ENCODE measurements at places on chromosomes 7 and 10. TPM values are rescaled to one million over a fixed set of nuclear protein-coding genes. Genes with fewer than 3 reads are reported as not detected.

DNA sequence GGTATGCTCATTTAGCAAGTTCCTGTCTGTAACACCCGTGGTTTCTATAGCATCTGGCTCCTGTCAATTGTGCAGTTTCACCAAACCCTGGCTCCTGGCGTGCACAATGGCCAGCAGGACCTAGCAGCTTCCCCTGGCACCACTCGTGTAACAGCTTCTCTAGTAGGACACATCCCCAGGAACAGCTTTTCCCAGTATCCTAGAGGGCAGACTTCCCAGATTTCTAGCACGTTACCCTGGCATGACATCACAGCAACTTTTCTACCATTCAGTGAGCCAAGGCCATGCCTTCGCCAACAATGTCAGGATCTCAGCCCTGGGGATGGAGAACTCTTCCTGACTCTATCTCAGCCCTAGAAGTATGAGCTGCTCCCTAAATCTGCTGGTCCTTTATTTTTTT is 6.5 kb downstream of the YME1L1 start:
- DNase-seq, result no peak
- H3K36me3 ChIP-seq, result peaks cover 63% of the 10 kb centered on the region
- H3K4me3 ChIP-seq, result no peak overlapping the region

The LRRC4 gene
- 0.45 TPM for total RNA-seq

DNA sequence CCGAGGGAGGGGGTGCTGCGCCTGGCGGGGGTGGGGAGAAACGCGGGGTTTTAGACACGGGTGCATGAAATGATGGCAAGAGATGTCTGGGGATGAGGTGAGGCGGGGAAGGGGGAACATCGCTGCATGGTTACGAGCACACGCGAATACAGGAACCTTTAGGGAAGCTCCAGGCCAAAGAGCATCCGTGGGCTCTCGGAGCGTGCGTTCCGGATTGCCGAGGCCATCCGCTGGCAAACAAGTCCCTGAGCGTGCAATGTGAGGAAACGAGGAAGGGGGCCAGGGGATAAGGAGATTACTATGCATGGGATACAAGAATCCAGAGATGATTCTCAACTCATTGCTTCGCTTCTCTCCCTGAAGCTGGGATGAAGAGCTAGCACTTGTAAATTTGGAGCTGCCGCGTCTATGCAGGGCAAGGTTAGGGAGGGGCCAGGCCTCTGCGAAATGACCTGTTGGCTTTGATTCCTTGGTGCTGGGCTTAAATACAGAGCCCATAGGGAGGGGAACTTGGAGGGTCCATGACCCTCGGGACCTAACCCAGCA is 520 bp upstream of the WNT2 start:
- H3K36me3 ChIP-seq, result no peaks in the 10 kb centered on the region
- no peak for DNase-seq
- peaks cover 63% of the 10 kb centered on the region for H3K27me3 ChIP-seq
- peaks cover 24% of the 10 kb centered on the region for H3K4me1 ChIP-seq
- peak overlapping the region; percentile 48 for H3K4me3 ChIP-seq

DNA sequence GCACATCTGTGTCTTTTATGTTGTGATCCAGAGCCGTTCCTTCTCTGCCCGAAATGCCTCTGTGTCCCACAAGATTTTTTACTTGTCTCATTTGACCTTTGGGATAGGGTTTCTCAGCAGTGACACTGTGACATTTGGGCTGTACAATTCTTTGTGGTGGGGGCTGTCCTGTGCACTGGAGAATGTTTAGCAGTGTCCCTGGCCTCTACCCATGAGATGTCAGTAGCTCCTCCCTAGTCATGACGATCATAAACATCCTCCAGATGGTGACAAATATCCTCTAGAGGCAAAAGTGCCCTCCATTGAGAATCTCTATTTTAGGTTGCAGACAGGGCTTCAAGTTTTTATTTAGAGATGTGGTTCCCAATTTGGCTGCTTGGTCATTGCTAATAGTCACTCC is 91.3 kb downstream of the PPP1R17 start:
- H3K4me3 ChIP-seq, result no peak overlapping the region
- no peak for DNase-seq
- no peaks in the 10 kb centered on the region for H3K27me3 ChIP-seq
- H3K4me1 ChIP-seq, result peaks cover 8% of the 10 kb centered on the region
- no peak overlapping the region for H3K27ac ChIP-seq

GRCh38 chr10:113528876-113529275 is 24.0 kb upstream of the HABP2 start:
- H3K27me3 ChIP-seq, result peaks cover 4% of the 10 kb centered on the region
- no peak for DNase-seq
- H3K36me3 ChIP-seq, result no peaks in the 10 kb centered on the region
- H3K27ac ChIP-seq, result no peak overlapping the region
- H3K4me3 ChIP-seq, result no peak overlapping the region
- H3K4me1 ChIP-seq, result peaks cover 11% of the 10 kb centered on the region

The NPSR1 gene
- total RNA-seq, result not detected

DNA sequence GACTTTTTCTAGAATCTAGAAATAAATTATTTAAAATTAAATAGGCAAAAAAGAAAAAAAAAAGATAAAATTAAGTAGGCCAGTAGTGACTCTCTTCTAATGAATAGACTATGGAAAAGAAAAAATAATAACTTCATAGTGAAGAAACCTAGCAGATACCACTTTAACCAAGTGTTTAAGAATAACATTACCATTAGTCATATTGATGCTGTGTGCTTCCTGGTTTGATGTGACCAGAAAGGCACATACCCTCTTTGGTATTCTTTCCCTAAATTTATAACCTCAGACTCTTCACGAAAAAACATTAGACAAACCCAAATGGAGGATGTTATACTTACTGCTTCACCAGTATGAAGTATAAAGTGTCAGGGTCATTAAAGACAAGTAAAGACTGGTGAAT is 42.6 kb downstream of the KIF20B start:
- no peak overlapping the region for H3K4me3 ChIP-seq
- H3K36me3 ChIP-seq, result peaks cover 20% of the 10 kb centered on the region
- H3K4me1 ChIP-seq, result no peaks in the 10 kb centered on the region
- DNase-seq, result no peak
- no peaks in the 10 kb centered on the region for H3K27me3 ChIP-seq

The COX19 gene
- total RNA-seq, result 14.2 TPM

- DNase-seq, result no peak
- no peaks in the 10 kb centered on the region for H3K27me3 ChIP-seq
- H3K4me1 ChIP-seq, result no peaks in the 10 kb centered on the region
- H3K36me3 ChIP-seq, result no peaks in the 10 kb centered on the region
- H3K27ac ChIP-seq, result no peak overlapping the region
These were observed 30.3 kb downstream of the TFPI2 start for GRCh38 chr7:93860261-93860660.

- H3K4me1 ChIP-seq, result peaks cover 6% of the 10 kb centered on the region
- no peaks in the 10 kb centered on the region for H3K36me3 ChIP-seq
- H3K4me3 ChIP-seq, result peak overlapping the region; percentile 74
These were observed 843 bp downstream of the CFAP70 start for GRCh38 chr10:73357821-73358220.

DNA sequence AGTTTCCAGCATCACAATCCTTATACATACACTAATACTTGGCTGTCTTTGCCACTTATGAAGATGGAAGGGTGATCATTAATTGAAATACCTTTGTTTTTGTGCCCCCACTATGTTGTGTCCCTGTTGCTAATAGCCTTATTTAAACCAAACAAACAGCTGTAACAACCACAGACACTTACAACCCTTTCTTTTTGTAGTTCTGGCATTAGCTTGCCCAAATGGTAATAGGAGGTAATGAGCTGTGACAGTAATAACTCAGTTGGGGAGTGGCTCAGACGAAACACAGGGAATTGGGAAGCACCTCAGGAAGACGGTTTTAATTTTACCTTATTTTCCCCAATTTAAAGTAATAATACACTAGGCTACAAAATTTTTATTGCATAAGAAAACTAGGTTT is 83.4 kb downstream of the MDFIC start:
- no peaks in the 10 kb centered on the region for H3K27me3 ChIP-seq
- peaks cover 30% of the 10 kb centered on the region for H3K4me1 ChIP-seq
- H3K4me3 ChIP-seq, result no peak overlapping the region

DNA sequence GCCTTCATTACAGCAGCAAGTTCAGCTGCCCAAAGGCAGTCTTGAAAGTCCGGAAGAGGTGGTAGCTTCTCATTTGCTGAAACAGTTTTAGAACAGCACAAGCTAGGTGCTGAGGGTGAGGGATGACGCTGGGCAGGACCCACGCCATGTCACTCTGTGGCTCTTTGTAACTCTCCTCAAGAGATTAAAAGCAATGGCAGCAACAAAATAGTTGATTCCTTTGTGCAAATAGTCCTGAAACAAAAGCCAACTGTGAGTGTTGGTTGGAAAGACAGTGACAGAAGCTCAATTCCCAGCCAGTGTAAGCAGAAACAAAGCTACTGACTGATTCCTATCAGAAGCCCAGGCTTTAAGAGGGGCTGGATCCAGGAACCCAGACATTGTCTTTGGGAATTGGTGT is 47.6 kb upstream of the AQP1 start:
- no peak overlapping the region for H3K4me3 ChIP-seq
- DNase-seq, result no peak
- H3K4me1 ChIP-seq, result peaks cover 33% of the 10 kb centered on the region
- no peak overlapping the region for H3K27ac ChIP-seq

DNA sequence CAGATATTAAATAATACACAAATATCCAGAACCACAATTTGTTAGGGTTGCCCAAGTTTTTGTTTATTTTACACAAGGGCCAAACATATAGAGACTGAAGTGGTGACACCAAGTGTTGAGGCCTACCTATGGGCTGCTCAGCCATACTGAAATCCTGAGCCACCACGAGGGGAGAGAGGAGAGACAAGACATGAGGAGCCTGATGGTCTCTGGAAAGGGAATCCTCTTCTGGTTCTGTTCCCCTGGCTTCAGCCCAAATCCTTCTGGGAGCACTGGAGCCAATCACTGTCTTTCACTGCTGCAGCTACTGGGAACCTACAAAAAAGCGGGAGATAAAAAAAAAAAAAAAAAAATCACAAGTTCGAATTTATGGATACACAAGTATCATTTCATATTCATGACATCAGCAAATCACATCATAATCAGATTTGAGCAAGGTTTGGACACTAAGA is 1.9 kb downstream of the SKIDA1 start:
- H3K4me1 ChIP-seq, result peaks cover 36% of the 10 kb centered on the region
- H3K36me3 ChIP-seq, result no peaks in the 10 kb centered on the region
- peaks cover 37% of the 10 kb centered on the region for H3K27me3 ChIP-seq
- no peak overlapping the region for H3K4me3 ChIP-seq
- H3K27ac ChIP-seq, result peak overlapping the region; percentile 95
- DNase-seq, result no peak

The ZNF487 gene
- total RNA-seq, result 4.8 TPM

GRCh38 chr10:127257395-127257794 is 61.0 kb upstream of the INSYN2A start:
- H3K36me3 ChIP-seq, result peaks cover 40% of the 10 kb centered on the region
- no peak overlapping the region for H3K27ac ChIP-seq
- H3K4me1 ChIP-seq, result no peaks in the 10 kb centered on the region
- no peak overlapping the region for H3K4me3 ChIP-seq

- no peaks in the 10 kb centered on the region for H3K36me3 ChIP-seq
- H3K4me1 ChIP-seq, result no peaks in the 10 kb centered on the region
- no peaks in the 10 kb centered on the region for H3K27me3 ChIP-seq
- H3K4me3 ChIP-seq, result no peak overlapping the region
These were observed 68.3 kb downstream of the GNA12 start for GRCh38 chr7:2775785-2776184.

DNA sequence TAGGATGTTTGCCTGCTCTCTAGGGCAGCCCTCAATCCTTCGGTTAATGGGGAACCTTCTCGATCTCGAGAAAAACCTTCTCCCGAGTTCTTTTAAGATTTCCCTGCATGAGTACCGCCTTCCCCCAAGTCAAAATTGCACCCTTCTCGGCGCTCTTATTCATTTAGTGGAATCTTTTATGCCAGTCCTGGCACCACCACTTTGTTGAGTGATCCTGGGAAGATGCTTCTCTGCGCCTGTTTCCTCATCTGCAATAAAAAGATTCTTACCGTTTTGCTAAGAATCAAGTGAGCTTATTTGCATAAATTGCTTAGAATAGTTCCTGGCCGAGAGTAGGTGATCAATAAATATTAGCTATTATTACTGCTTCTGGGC is 697 bp downstream of the ARPC1A start:
- no peaks in the 10 kb centered on the region for H3K27me3 ChIP-seq
- peak overlapping the region; percentile 91 for H3K27ac ChIP-seq
- no peak for DNase-seq
- H3K36me3 ChIP-seq, result no peaks in the 10 kb centered on the region
- peak overlapping the region; percentile 79 for H3K4me3 ChIP-seq
- peaks cover 36% of the 10 kb centered on the region for H3K4me1 ChIP-seq

DNA sequence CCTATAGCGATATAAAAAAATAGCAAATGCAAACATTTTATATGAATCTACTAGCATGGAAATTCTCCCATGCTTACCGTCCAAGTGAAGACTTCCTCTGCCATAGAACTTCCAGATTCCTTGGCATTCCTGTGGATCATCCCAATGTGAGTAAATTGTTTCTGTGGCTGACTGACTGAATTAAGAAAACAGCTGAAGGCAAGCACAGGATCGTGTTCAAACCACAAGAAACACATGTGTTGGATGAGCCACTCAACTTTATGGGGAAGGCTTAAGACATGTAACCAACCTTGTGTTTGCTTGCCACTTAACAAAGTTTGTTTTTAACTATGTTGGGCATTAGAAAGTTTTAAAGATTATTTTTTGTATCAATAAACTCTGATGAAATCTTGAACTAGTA is 2.6 kb upstream of the MYPN start:
- H3K4me1 ChIP-seq, result peaks cover 5% of the 10 kb centered on the region
- no peaks in the 10 kb centered on the region for H3K27me3 ChIP-seq
- no peak overlapping the region for H3K27ac ChIP-seq
- no peak for DNase-seq
- no peak overlapping the region for H3K4me3 ChIP-seq
- no peaks in the 10 kb centered on the region for H3K36me3 ChIP-seq

The HMX2 gene
- not detected for total RNA-seq

DNA sequence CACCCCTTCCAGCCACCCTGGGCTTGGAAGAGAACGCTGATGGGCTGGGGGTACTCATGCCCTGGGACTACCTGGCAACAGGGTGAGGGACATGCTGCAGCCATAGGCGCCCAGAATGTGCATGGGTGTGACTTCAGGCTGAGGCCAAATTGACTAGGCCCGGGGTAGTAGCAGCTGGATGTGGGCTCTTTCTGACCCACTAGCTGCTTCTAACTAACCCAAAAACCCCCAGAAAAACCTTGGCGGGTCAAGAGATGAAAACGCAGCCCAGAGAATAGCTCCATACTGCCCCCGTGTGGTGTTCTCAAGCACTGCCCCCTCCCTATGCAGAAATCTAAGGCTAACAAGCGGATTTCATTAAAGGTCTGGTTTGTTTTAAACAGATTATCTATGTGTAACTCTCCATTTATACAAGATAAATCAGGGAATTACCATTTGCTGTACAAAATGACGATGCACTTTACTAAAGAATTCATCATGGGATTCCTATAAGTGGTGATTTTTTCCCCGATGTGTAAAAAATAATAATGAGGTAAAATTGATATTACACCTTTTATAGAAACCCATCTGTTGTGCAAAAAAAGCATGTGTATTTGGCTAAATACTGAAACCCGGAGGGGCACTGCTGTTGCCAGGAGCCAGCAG is 4.2 kb downstream of the SMARCD3 start:
- no peak overlapping the region for H3K27ac ChIP-seq
- peaks cover 65% of the 10 kb centered on the region for H3K4me1 ChIP-seq
- peaks cover 31% of the 10 kb centered on the region for H3K36me3 ChIP-seq
- no peaks in the 10 kb centered on the region for H3K27me3 ChIP-seq

The POM121L12 gene
- not detected for total RNA-seq
